ENCODE measurements at places on chromosomes 12 and 14. TPM values are rescaled to one million over a fixed set of nuclear protein-coding genes. Genes with fewer than 3 reads are reported as not detected.

DNA sequence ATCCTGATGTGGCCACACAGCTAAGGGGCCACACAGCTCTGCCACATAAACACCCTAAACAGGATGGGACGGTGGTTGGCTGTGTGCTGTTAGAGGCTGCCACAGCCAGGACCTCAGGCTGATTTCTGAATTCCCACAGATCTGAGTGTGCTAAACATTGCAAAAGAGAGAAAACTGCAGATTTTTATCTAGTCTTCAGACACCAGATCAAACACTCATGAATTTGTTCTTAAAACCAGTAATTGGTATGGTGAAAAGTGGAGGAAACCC is 190.7 kb downstream of the MON2 start:
- no peak for DNase-seq

- DNase-seq: no peak
These were observed 223.3 kb downstream of the CCDC91 start for GRCh38 chr12:28413460-28414109.

DNA sequence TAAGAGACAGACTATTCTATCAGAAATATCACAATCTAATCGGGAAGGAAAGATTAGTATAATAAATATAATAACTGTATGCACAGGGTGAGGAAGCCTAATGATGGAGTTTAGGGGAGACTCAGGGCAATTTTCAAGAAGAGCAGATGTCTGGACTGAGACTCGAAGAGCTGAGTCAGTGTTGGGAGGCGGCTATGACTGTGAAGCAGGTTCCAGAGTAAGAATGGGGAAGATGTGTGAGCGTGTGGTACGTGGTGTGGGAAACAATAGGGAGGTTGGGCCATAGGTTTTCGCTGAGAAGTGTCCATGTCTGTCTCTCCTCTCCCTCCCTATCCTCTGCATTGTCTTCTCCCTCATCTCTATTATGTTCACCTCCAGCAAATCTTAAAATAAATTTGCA is 85.6 kb downstream of the LMO3 start:
- DNase-seq: no peak

GRCh38 chr12:126182619-126183236 is 1117.5 kb downstream of the AACS start:
- DNase-seq: no peak

DNA sequence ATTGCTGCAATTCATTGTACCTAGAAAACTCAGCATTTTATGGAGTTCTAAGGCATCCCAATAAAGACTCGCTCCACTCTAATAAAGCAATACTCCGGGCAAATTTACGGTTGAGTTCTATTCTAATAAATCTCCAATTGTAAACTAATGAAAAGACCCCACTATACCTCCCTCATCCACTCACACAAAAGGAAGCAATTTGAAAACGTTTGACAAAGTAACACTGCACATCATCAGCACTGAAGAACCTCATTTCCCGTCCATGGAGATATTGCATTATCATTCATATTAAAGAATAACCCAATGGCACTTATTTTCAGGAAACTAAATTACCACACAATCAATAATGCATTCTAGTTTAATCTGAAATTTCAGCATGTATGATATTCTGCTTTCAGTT is 111.0 kb upstream of the LMO3 start:
- no peak for DNase-seq

- no peak for DNase-seq
These were observed 58.6 kb downstream of the PKP2 start for GRCh38 chr12:32837974-32838373.

GRCh38 chr14:23020143-23021128 is 10.5 kb upstream of the C14orf93 start:
- peak; percentile 73 for DNase-seq

GRCh38 chr12:91224401-91224800 is 41.8 kb upstream of the DCN start:
- no peak for DNase-seq

DNA sequence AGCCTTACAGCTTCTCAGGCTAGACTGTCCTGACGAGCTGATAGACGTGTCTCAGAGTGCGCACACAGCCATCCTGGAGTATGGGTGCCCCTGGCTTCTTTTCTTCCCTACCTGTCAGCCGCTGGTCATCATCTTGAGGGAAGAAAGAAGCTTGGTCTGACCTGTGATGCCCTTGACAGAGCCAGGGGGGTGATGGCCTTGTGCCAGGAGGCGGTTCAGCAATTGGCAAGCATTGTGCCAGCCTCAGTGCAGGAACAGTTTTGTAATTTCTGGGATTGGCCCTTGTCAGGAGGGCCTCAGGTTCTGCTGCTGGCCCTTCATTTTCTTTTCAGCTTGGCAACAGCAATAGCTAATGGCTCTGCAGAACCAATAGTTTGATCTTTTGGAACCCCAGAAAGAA is 80.1 kb downstream of the ADCK1 start:
- no peak for DNase-seq

- no peak for DNase-seq
These were observed 117.9 kb downstream of the CAND1 start for GRCh38 chr12:67386869-67387565.

GRCh38 chr14:71508901-71509300 is 423.3 kb upstream of the RGS6 start:
- DNase-seq: no peak

DNA sequence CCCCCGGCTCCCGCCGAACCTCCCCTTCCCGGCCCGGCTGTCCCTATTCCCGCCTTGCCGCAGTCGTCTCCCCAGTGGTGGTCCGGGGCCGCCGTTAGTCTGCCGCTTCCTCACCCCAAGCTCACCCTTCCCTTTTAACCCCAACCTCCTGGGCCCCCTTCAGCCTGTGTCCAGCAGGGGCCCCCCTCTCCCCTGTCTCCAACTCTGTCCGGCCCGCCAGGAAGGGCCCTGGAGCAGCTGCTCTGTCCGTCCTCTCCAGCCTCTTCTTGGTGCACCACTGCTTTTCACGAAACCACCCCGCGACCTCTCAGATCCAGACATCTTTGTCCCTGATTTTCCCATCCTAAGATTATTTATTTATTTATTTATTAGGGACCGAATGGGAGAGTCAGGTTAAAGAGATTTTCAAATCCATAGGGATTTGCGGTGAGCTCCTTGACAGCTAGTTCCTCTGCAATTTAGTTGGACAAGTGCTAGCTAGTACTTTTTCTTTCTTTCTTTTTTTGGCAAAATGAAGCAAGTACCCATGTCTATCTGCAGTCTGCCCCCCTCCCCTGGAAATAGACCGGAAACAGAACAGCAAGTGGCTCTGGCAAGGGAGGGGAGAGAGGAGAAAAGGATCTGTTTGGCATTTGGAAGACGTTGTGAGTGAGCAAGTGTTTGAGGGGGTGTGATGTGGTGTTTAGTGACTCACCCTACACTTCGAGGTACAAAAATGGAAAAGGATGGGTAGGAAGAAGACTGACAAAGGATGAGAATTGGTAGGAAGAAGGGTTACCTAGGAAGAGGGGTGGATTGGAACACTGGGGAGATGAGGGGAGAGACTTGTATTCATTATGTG is 632 bp downstream of the UBR7 start:
- DNase-seq: peak; percentile 83

GRCh38 chr12:58584880-58585279 is 335.4 kb downstream of the LRIG3 start:
- DNase-seq: no peak

GRCh38 chr14:96083667-96084320 is 44.6 kb downstream of the C14orf132 start:
- DNase-seq: no peak

GRCh38 chr14:91609161-91609560 is 99.1 kb upstream of the PPP4R3A start:
- no peak for DNase-seq

DNA sequence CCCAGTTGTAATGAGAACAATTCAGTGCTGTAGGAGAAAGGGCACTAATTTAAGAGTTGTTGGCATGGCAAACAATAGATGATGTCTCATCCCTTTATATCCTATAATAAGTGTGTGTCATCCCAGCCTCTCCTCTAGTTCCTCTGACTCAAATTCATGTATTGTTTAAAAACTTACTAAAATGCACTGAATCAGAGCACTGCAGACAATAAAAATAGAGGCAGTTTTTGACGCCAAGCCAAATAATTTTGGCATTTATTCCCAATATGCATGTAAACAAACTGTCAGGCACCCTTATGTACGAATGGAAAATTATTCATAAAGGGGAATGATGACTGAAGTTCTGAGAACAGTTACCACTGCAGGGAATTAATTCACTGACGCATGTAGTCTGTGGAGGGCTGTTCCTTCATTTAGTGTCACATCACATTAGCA is 57.9 kb upstream of the TMX1 start:
- DNase-seq: no peak

- no peak for DNase-seq
These were observed 17.9 kb downstream of the TOGARAM1 start for GRCh38 chr14:44979740-44980356.

The HOTAIR gene
- total RNA-seq: not detected

The PRICKLE1 gene
- total RNA-seq: 20.6 TPM

The SLC10A1 gene
- total RNA-seq: not detected

The AJUBA gene
- 34.2 TPM for total RNA-seq

The P3H3 gene
- 58.4 TPM for total RNA-seq

The KRT79 gene
- not detected for total RNA-seq

The METTL25 gene
- total RNA-seq: 9.5 TPM

The BEGAIN gene
- 1.0 TPM for total RNA-seq

The RHEBL1 gene
- 2.1 TPM for total RNA-seq

The B4GALNT1 gene
- total RNA-seq: 1.3 TPM

All from endodermal cell (in vitro differentiated cells).